HuH-7.5 (cell line): ENCODE measurements at places on chromosomes 6 and 20.

GRCh38 chr6:157401734-157402338, 20.8 kb downstream of the ZDHHC14 start:
- DNase-seq = no peak

- DNase-seq = no peak
Observed at GRCh38 chr20:63573647-63574131, 350 bp downstream of the HELZ2 start.

DNA sequence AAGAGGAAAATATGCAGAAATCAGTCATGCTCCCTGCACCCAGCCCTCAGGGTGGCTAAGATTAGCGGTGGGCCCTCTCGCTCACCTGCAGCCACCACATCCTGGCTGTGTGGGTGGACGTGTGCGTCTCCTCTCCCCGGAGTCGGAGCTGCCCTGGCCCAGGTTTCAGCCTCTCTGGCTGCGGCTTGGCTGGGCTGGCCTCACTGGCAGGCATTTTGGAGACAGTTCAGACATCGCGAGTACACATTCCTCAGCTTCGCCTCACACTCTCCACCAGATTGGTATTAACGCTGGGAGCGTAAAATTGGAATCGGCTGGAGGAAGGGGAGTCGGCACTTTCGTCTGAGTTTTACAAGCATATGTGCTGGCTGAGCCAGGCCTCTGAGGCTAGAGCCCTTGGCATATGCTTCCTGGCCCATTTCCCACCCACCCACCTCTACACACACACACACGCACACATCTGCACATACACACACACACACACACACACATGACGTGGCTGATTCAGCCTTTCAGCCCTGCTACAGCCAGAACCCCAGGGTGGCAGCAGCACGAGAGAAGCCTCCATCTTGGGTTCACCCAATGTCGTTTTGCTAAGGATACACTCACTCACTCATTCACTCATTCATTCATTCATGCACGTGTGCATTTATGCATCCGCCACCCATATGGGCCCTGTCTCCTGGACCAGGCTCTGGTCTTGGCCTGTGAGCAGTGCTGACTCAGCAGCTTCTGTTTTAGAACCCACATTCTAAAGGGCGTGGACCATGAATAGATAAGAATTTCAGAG, 42.9 kb downstream of the BCAS4 start:
- DNase-seq = no peak

DNA sequence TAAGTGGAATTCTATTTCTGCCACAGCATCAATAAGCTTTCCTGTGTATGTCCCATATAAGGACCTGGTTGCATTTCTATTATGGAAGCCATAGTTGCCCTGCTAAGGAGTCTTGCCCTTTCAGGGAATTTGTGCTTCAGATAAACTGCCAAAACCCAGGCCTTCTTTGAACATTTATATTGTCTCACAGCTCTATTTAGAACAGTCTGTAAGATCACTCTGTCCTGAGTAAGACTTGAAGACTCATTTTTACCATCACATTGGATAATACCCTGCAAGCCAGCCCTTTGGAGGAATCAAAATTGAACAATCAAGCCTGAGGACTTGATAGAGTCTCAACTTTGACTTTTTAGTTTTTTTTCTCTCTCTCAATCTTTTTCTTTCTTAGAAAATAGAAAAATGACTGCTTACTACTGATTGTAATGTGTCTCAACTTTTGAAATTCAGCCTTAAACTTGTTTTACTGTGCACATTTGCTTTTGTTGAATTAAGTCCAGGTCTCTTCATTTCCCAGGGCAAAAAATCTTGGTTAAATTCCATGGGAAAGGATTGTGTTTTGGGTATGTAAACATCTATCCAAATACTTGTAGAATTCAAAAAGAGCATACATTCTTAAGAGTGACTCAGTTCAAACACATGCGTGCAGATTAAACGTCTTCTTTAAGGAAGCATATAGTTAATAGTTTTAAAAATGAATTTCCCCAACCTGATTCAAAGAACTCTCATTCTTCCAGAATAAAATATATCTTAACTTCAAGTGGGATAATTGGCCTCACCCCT, 91.2 kb downstream of the PLCB1 start:
- no peak for DNase-seq

- DNase-seq = no peak
Observed at GRCh38 chr20:50663095-50663821, 28.1 kb downstream of the RIPOR3 start.

DNA sequence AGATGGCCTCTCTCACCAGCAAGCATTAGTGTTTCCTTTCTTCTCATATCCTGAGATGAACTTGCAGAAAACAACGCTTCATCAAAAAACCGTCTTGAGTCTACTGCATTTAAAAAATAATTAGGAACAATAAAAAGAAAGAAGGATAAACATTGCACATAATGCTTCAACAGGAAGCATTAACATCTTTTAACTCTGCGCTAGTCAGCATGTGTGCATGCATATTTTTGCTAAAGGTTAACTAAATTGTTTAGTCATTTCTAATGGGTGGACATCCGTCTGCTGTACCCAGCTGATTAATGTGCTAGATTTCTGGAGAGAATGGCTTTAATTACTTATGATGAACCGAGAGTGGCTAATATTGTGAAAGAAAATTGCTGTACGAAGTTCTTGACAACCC, 349.3 kb downstream of the SOX4 start:
- DNase-seq = no peak

DNA sequence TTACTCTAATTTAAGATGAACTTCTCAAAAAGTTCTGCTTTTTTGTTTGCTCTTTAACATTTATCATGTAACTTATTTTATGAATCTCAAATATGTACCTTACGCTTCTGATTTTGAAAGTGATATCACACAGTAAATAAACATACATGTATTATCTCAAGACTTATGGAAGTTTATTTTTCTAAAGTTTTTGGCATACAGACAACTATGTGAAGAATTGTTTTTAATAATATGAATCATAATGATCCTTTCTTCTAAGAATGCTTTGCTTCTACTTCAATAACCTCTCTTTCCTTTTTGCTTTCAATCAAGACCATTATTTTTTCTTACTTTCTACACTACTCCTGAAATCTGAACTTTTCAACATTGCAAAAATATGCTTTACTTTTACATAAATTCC, 816.4 kb downstream of the EYS start:
- no peak for DNase-seq

DNA sequence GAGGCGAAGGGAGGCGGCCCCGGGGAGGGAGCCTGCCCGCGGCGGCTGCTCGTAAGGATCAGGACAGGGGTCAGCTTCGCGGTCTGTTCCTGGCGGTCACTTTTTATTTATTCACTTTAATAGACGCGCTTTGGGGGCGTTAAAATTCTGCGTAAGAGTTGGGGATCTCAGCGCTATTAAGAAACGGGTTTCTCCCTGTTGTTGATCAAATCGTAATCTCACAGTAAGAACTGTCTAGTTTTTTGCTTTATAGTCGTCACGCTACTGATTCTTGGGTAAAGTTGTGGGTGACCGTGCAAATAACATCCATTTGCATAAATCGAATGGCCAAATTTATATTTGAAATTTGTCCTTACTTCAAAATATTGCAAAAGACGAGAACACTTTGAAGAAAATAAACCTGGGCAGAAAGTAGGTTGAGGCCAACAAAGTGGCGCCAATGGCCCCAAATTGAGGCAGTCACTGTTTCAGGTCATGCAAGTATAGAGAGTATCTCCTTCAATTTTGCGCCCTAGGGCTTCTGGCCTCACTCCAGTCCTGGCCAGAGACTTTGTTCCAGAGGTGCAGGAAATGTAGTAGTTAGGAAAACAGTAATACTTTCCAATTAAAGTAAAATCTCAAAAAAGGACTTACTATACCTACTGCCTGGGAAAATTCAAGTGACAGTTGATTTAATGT, 963 bp upstream of the RMND1 start:
- DNase-seq = no peak

GRCh38 chr6:48917233-48917632, 545.8 kb downstream of the MMUT start:
- DNase-seq = no peak

GRCh38 chr20:21273755-21274386, 29.3 kb upstream of the XRN2 start:
- DNase-seq = no peak
